ENCODE measurements at places on chromosomes 2 and 18.

GRCh38 chr2:1584691-1585485, 159.4 kb downstream of the PXDN start:
- no peak for DNase-seq

- DNase-seq, result no peak
Measured at GRCh38 chr18:46950064-46950656, 32.8 kb downstream of the KATNAL2 start.

DNA sequence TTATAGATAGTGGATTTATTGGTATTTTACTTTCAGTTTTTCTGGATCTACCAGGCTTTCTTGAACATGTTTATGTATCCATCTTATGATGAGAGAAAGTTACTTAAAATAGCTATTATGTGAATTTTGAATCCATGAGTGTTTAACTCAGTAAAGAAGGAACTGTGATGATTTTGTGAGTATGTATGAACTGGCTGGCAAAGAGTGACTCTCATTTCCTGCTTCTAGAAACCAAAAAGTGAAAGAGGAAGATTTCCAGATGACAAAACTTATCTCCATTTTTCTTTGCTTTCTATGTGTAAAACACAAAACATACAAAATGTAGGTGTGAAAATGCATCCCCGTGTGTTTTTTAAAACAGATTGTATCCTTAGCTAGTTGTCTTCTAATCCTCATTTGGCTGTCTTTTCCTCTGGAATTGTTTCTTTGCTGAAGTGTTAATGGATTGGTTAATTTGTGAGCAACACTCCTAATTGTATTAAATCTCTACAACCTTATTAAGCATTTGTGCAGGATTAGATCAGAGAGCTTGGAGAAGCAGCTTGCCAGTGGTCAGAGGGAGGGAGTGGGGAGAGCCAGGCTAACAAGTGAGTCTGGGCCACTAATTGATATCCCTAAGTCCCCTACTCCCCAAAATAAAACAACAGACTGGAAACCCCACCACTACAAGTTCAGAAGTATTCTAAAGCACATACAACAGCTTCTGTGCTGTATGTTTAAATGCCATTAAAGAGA, 23.9 kb downstream of the PTPRM start:
- DNase-seq, result no peak

DNA sequence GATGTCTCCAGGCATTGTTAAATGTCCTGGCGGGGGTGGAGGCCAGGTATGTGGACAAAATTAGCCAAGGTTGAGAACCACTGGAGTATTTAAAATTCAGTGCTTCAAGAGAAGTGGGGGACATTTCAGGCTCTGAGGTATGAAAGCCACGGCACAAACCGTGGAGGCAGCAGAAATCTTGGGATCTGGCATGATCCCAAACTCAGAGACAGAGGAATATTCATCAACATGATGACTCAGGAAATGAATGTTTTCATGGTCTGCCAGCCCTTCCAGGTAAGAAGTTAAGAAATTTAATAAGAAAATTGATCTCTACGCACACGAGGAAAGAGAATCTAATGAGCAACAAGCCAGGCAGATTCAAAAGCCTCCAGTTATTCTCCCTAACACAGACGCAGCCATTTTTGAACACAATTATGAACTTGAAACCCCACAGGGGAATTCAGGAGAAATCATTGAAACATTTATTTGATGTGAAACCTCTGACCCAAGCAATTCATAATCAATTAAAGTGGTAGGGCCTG, 11.3 kb upstream of the GRP start:
- DNase-seq, result no peak

DNA sequence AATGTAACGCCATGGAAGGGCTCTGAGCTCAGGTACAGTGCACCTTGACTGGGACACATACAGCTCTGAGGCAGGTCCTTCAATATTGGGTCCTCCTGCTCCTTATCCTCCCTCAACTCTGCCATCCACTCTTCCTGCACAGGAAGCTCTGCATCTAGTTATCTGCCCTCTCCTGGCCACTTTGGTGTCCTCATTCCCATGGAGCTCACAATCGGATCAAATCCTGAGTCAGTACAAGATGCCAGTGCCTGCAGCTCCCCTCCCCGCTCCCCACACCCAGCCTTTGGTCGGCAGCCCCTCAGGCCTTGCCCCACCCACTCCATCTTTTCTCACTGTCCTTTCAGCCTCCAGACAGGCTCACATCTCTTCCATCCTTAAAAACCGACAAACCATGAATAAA, 58.0 kb downstream of the LRRFIP1 start:
- DNase-seq, result no peak

DNA sequence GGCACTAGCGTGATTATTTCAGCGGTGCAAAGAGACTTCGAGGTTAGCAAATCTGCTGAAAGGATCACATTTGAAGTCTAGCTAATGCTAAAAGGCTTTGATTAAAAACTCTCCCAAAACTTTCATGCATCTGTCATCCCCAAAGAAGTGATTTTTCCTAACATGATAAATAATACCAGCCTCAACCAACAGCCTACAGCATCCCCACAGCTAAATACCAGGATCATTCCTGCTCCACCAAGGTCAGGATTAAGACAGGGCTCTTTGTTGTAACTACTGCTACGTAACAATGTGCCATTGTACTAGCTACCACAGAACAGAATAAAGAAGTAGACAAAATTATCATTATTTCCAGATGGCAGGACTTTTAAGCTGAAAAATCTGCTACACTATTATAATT, 1.6 kb downstream of the OR6B3 start:
- no peak for DNase-seq

DNA sequence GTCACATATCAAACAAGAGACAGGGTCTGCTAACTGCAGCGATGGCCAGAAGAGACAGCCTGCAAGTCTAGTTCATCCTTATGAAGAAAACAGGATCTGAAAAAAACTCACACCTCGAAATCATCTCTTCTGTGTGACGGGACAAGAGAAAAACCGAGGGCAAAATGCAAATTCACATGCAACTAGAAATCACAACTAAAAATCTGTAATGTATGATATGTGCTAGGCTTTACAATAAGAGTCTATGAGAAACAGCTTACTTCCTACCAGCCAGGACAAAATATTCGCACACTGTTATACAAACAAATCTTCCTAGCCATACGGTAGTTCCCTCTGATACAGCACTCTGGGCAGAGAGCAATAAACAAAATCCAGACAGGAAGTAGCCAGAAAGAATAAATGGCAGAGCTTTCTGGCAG, 48.8 kb downstream of the ANKRD44 start:
- no peak for DNase-seq

GRCh38 chr2:6780765-6781274, 84.9 kb downstream of the CMPK2 start:
- DNase-seq, result peak; percentile 25

GRCh38 chr2:10951558-10952414, 40.1 kb downstream of the KCNF1 start:
- no peak for DNase-seq

DNA sequence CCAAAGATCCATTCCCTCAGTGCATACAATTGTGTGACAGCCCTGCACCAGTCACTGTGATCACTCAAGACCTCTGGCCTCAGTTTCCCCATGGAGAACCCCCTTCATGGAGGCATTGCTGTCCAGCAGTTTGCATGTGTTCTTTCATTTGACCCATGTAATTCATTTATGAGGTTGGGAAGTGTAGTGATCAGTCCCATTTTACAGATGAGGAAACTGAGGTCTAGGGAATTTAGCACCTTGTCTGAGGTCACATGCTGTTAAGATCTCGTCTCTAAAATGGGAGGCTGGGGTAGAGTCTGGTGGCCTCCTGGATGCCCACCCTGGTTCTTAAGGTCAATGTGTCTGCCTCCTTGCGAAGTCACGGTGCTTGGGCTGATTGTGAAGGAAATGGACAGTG, 19.1 kb downstream of the LDLRAD4 start:
- no peak for DNase-seq

- DNase-seq, result no peak
Measured at GRCh38 chr2:43430489-43430888, 165.3 kb downstream of the THADA start.

- DNase-seq, result peak; percentile 56
Measured at GRCh38 chr2:113281910-113282746, 3.4 kb upstream of the PAX8 start.

GRCh38 chr2:108316461-108317258, 28.0 kb downstream of the SULT1C2 start:
- no peak for DNase-seq

DNA sequence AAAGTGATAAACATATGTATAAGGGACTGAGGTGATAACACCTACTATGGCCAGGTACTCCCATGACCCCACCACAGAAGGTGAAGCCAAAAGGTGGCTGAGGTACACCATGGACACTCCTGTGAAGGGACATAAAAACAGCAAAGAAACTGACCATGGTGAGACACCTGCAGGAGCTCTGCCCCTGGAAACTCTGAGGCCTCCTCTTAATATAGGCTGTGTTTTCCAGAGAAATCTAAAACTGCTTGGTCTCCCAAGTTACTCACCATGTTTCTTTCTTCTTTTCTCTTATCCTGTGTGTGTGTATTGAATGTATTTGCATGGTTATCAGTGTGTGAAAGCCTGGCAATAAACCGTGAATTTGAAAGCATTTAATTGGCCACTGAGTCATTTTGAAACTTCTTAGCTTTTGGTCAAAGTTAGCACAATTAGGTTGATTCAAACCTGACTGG, 739.3 kb upstream of the GCFC2 start:
- no peak for DNase-seq

GRCh38 chr2:149648282-149649030, 60.9 kb upstream of the MMADHC start:
- peak; percentile 84 for DNase-seq

GRCh38 chr18:77005651-77006195, 126.9 kb downstream of the MBP start:
- DNase-seq, result no peak

GRCh38 chr18:59730896-59731295, 33.7 kb upstream of the CCBE1 start:
- DNase-seq, result no peak

- no peak for DNase-seq
Measured at GRCh38 chr2:229852565-229852964, 69.2 kb downstream of the TRIP12 start.

DNA sequence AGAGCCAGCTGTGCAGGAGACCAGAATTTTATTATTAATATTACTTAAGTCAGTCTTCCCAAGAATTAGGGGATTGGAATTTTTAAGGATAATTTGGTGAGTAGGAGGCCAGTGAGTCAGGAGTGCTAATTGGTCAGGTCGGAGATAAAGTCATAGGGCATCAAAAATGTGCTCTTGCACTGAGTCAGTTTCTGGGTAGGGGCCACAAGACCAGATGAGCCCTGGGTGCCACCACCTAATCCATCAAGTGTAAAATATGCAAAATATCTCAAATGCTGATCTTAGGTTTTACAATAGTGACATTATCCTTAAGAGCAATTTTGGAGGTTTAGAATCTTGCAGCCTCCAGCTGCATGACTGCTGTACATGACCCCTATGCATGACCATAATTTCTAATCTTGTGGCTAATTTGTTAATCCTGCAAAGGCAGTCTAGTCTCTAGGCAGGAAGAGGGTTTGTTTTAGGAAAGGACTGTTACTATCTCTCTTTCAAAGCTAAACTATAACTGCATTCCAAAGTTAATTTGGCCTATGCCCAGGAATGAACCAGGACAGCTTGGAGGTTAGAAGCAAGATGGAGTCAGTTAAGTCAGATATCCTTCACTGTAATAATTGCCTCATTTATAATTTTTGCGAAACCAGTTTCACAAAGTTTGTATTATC, 215.9 kb downstream of the RNF152 start:
- no peak for DNase-seq

GRCh38 chr2:28345619-28346018, 47.0 kb upstream of the FOSL2 start:
- no peak for DNase-seq

DNA sequence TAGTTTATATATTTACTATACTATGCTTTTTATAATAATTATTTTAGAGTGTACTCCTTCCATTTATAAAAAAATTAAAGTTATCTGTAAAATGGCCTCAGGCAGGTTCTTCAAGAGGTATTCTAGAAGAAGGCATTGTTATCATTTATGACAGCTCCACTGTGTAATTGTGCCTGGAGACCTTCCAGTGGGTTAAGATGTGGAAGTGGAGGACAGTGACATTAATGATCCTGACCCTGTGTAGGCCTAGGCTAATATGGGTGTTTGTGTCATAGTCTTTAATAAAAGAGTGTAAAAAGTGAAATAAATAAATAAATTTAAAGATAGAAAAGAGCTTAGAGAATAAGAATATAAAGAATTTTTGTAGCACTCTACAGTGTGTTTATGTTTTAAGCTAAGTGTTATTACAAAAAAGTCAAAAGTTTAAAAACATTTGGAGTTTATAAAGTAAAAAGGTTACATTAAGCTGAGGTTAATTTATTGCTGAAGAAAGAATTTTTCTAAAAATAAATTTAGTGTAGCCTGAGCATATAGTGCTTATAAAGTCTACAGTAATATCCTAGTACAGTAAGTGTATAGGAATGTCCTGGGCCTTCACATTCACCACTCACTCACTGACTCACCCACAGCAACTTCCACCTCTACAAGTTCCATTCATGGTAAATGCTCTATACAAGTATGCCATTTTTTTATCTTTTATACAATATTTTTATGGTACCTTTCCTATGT, 190.0 kb upstream of the SESTD1 start:
- peak; percentile 83 for DNase-seq

DNA sequence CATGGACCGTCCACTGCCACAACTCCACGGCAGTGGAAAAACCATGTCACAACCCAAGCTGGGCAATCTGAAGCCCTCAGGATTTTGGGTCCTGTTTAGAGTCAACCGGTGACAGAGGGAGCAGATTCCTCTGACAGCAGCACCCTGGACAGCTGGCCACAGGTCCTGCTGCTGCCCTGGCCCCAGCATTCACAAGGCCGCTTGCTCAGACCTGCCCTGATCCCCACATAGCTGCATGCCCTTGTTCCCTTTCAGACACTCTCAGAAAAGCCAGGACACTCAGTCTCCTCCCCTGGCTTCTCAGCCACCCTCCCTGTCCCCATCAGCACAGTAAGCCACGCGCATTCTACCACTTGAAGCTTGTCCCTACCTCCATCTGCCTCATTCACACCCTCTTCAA, 1.6 kb downstream of the COPS9 start:
- DNase-seq, result no peak

- no peak for DNase-seq
Measured at GRCh38 chr2:145220496-145220895, 700.6 kb upstream of the ZEB2 start.

DNA sequence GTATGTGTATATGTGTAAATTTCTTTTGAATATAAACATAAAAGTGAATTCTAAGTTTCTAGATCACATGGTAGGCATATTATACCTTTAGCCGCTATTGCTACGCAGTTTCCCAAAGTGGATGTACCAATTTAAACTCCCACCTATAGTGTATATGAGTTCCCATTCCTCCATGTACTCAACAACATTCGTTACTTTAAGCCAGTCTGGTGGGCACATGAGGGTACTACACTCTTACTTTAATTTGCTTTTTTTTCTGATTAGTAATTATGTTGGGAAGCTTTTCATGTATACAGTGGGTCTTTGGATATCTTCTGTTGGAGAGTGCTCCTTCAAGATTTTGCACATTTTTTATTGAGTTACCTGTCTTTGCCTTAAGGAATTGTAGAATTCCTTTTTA, 683.8 kb downstream of the ERBB4 start:
- DNase-seq, result no peak

All from kidney epithelial cell (primary cell).